ENCODE measurements at places on chromosomes 11 and 22.

DNA sequence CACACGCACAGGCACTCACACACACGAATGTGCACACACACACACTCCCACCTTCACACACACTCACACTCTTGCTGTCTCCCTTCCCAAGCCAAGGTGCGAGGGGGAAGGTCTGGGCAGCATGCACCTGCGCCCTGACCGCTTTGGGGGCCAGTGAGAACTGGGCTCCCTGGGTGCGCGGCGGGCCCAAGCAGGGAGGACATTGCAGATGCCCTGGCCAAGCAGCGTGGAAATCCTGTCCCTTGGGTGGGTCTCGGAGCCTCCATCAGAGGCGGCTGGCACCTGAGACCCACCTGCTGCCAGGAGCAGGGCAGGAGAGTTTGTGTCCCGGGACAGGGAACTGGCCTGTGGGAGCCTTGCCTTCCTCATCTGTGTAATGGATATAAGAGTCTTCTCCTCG is 3.3 kb downstream of the CD81 start:
- DNase-seq: no peak

DNA sequence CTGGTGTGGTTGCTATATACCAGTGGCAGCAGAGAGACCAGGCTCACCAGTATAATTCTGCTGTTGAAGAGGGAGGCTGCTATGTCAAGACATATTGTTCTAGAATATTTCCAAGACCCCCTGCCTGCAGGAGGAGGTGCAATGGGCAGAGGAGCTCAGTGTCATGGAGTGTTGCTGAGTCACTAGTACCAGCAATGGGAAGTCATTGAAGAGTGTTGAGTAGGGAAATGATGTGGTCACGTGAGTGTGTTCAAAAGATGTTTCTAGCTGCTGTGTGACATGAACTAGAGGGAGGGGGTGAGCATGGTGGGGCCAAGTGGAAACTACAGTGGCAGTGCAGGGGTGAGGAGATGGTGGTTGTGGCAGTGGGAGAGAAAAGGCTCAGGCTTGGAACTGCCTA is 76.3 kb upstream of the BIRC3 start:
- DNase-seq: no peak

- DNase-seq: no peak
These were observed 2.1 kb downstream of the PAMR1 start for GRCh38 chr11:35523331-35523768.

DNA sequence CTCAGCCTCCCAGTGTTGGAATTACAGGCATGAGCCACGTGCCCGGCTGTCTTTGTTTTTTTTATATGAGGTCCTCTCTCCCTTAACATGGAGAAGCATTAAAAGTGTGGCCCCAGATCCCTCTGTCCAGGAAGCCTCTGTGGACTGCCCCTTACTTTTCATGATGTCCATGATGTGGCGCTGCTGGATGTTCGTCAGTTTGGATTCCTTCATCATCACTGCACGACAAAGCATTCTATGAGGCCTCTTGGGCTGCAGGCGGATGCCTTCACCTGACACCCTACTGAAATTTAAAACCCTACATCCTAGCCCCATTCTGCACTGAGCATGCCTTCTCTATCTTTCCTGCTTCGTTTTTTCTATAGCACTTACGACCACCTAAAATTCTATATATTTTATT is 2.1 kb downstream of the C22orf23 start:
- DNase-seq: no peak

- no peak for DNase-seq
These were observed 50.3 kb downstream of the MICAL3 start for GRCh38 chr22:17974087-17974486.

- no peak for DNase-seq
These were observed 71.1 kb downstream of the PPFIBP2 start for GRCh38 chr11:7584910-7585309.

DNA sequence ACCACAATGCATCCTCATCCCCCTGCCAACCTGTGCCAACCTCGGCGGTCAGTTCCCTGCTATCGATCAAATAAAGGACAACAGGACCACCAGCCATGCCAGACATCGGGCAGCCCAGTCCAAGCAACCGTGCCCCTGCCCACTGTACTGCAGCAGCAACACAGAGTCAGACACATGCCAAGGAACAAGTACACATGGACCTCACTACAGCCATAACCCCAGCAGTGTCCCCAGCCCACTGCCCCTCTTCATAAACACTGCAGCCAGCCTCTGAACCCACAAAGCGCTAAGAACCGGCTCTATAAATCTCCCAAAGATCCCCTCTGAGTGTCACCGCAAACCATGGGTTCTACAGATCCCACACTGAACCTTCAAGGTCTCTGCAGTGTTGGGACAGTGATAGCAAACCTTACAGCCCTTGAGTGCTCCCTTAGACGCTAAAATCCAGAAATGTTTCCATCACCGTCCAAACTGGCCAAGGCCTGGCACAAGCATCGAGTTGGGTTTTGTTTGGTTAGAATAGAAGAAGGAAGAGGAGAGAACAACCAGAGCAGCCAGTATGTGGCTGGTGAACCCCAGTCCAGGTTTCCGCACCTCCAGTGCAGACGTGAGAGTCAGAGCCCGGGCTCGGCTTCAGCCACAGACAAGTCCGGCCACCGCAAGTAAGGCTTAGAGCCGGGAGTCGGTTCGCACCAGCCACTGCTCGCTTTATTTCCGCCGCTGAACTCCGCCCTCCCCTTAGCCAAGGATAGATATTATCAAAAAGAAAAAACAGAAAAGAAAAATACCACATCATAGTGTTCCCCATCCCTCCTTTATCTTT is 7.9 kb downstream of the PAX6 start:
- DNase-seq: no peak

GRCh38 chr11:12091956-12092558 is 18.3 kb upstream of the MICAL2 start:
- DNase-seq: peak; percentile 55

GRCh38 chr11:114066046-114066648 is 6.6 kb downstream of the ZBTB16 start:
- no peak for DNase-seq

Measured in DMS79 treated with DMSO at 0.1 percent for 48 hours (cell line).